ENCODE measurements at places on chromosomes 13 and 19. TPM values are rescaled to one million over a fixed set of nuclear protein-coding genes. Genes with fewer than 3 reads are reported as not detected.

Gene ZNF560
- not detected for total RNA-seq

Gene PLK5
- total RNA-seq: not detected

Gene ZNF729
- total RNA-seq: not detected

- H3K27me3 ChIP-seq: no peaks in the 10 kb centered on the region
- no peak overlapping the region for H3K27ac ChIP-seq
- peaks cover 3% of the 10 kb centered on the region for H3K4me1 ChIP-seq
- no peaks in the 10 kb centered on the region for H3K36me3 ChIP-seq
- no peak overlapping the region for H3K4me3 ChIP-seq
Measured at GRCh38 chr13:94214121-94214520, 265.4 kb downstream of the DCT start.

DNA sequence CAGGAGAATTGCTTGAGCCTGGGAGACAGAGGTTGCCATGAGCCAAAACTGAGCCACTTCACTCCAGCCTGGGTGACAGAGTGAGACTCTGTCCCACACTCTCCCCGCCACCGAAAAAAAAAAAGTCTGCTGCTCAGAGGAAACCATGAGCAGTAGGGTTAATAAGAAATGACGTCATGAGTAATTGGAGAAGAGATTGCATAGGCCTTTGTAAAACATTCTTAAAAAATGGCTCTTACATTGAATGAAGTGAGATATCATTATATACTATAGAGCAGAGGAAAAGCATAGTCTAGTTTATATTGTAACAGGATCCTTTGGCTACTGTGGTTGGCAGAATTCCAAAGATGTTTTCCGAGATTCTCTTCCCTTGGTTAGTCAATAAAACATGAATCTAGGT is 228.2 kb downstream of the PCDH20 start:
- no peak for DNase-seq
- no peak overlapping the region for H3K27ac ChIP-seq
- H3K4me1 ChIP-seq: no peaks in the 10 kb centered on the region
- H3K4me3 ChIP-seq: no peak overlapping the region
- H3K27me3 ChIP-seq: no peaks in the 10 kb centered on the region

DNA sequence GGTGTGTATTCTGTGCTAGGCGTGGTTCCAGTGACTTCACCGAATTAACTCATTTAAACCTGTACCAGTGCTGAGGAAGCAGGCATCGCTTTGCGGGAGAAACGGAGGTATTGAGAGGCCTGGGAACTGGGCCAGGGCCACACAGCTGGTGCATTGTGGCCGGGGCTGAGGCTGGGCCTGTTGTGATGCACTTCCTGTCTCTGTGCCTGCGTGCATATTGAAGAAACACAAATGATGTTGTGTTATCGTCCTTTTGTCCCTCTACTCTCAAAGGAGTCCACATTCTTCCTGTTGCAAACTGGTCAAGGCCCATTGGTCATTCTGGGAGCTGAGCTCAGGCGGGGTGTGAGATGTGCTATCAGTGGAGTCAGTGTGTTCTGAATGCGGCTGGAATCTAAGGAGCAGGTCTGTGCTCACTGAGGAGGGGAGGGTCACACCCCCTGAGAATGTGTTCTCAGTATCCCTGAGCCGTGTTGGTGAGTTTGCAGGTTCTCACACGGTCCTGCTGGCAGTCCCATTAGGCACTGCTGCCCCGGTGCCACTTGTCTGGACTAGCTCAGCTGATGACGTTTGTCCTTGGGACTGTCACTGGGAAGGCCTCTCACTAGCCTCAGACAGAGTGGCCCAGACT is 62.1 kb downstream of the ARHGEF7 start:
- H3K27ac ChIP-seq: peak overlapping the region; percentile 96
- no peaks in the 10 kb centered on the region for H3K27me3 ChIP-seq
- peak; percentile 72 for DNase-seq
- no peak overlapping the region for H3K4me3 ChIP-seq

GRCh38 chr19:30935146-30935545 is 414.1 kb downstream of the TSHZ3 start:
- peaks cover 5% of the 10 kb centered on the region for H3K27me3 ChIP-seq
- no peaks in the 10 kb centered on the region for H3K4me1 ChIP-seq
- no peak for DNase-seq
- H3K36me3 ChIP-seq: no peaks in the 10 kb centered on the region
- no peak overlapping the region for H3K4me3 ChIP-seq

DNA sequence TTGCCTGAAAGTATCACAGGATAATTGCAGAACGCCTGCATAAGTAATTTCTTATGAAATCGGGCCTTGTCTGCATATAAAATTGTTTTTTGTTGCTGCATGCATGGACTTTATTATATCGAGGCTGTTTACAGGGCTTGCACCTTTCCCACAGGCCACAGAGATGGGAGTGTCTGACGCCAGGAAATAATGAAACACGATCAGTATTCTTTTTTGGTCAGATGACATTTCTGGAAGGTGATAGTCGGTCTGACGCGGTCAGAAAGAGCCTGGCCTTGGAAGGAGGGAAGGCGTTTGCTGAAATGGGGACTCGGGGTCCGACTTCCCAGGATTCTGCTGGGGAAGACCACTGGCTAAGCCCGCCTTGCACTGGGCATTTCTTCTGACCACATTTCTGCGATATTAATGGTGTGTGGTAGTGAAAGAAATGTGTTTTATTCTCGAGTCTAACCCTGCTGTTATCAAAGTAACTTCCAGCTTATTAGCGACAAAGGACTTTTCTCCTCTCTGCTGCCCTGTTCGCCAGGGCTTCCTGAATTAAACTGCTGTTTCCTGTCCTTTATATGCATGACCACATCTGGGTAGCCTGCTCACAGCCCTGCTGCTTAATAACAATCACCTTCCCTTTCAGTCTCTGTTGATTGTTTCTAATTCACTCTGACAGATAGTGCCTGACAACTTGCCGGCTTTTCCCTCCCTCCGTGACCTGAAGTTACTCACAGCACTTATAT is 11.6 kb upstream of the ZNF536 start:
- H3K4me3 ChIP-seq: no peak overlapping the region
- DNase-seq: no peak
- H3K4me1 ChIP-seq: no peaks in the 10 kb centered on the region

- DNase-seq: no peak
- no peaks in the 10 kb centered on the region for H3K4me1 ChIP-seq
- no peak overlapping the region for H3K27ac ChIP-seq
- no peaks in the 10 kb centered on the region for H3K36me3 ChIP-seq
Measured at GRCh38 chr13:68170961-68171360, 940.8 kb upstream of the PCDH9 start.

- H3K27ac ChIP-seq: peak overlapping the region; percentile 94
- H3K4me1 ChIP-seq: peaks cover 42% of the 10 kb centered on the region
- H3K36me3 ChIP-seq: peaks cover 35% of the 10 kb centered on the region
- no peaks in the 10 kb centered on the region for H3K27me3 ChIP-seq
Measured at GRCh38 chr19:41351339-41352245, 2.1 kb downstream of the TGFB1 start.

- no peaks in the 10 kb centered on the region for H3K36me3 ChIP-seq
- no peak for DNase-seq
- H3K27me3 ChIP-seq: peaks cover 12% of the 10 kb centered on the region
- H3K4me1 ChIP-seq: peaks cover 16% of the 10 kb centered on the region
- no peak overlapping the region for H3K27ac ChIP-seq
- no peak overlapping the region for H3K4me3 ChIP-seq
Measured at GRCh38 chr13:110957181-110957884, 42.5 kb upstream of the ANKRD10 start.
